ENCODE measurements at places on chromosomes 6 and 20.

GRCh38 chr6:95629551-95629950 lies 52.2 kb downstream of the MANEA start:
- no peak for DNase-seq

DNA sequence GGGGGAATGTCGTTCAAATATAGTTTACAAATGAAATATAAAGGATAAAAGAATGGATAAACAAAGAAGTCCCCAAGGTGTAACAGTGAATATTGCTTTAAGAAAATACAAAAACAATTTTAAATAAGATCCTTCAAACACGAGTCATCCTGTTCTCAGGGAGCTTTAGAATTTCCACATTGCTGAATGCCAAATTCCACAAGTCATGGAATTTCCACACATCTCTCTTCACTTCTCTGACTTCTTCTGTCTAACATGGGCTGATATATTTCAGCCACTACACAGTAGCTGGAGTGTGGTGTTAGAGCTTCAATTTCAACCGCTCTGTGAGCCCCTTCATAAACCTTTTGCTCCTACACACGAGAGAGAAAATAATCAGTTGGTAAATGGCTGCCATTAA lies 28.0 kb downstream of the IL22RA2 start:
- DNase-seq = no peak

DNA sequence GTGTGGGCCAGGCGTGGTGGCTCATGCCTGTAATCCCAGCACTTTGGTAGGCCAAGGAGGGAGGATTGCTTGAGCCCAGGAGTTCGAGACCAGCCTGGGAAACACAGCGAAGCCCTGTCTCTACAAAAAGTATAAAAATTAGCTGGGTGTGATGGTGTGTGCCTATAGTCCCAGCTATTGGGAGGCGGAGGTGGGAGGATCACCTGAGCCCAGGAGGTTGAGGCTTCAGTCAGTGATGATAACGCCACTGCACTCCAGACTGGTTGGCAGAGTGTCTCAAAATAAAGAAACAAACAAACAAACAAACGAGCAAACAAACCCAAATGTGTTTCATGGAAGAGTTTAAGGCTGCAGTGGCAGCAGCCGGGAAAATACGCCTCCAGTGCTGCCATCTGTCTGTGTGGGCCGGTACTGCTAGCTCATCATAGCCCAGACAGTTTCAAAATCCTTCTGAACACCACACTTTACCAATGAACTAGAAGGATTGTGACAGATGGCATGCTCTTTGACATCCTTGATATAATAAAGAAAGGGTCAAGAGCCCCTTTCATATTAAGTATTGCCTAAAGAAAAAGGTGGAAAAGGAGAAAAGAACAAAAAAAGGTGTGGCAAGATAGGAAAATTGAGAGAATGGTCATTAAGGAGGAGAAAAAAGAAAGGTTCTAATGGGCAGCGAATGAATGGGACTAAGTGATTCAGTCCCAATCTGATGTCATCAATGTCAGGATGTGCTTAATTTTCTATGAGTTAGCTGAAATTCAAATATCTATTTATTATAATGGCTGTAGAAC lies 298.6 kb downstream of the SYNE1 start:
- peak; percentile 52 for DNase-seq

- no peak for DNase-seq
These were observed 60.6 kb downstream of the ADNP start for GRCh38 chr20:50870561-50871161.

GRCh38 chr20:2346188-2346587 lies 34.5 kb upstream of the TGM6 start:
- DNase-seq = no peak

GRCh38 chr6:162377735-162378134 lies 349.8 kb downstream of the PRKN start:
- no peak for DNase-seq

GRCh38 chr20:62924442-62925075 lies 1.7 kb downstream of the DIDO1 start:
- DNase-seq = peak; percentile 39

GRCh38 chr20:21514553-21515251 lies 838 bp upstream of the NKX2-2 start:
- DNase-seq = no peak

DNA sequence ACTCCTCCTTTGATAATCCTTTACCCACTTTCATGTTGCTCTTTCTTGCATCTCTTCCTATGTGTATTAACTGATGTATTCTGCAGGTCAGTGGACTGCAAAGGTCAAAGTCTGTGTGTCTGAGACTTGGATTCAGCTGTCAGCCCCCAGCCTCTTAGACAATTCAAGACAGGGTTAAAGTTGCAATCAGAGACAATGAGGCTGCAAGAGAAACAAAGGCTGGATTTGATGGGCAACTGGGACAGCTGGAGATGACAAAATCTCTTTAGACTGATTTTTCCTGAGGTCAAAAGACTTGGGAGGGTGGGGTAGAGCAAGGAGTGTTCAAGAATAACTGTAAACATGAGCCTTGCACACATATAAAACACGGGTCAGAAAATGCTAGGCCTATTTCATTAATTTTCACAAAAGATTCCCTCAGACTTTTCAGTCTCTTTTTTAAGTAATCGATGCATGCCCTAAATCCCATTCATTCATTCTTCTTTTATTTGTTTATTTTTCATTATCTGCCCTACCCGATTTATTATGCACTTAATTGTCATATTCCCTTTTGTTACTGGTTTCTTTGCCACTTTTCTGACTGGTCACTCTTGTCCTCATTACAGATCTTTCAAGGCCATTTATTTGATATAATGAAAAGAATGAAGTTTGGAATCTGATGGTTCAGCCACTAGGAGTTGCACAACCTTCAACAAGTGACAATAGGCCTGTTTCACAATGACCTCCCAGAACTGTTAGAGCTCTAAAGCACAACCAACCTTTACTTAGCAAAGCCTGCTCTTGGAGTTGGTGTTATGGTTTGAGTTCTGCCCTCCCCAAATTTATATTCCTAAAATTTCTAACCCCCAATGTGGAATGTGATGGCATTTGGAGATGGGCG lies 33.8 kb upstream of the AKAP12 start:
- DNase-seq = peak; percentile 33

- DNase-seq = no peak
These were observed 141.7 kb downstream of the RFX6 start for GRCh38 chr6:117018771-117019170.

GRCh38 chr6:3273707-3274521 lies 15.2 kb downstream of the PSMG4 start:
- no peak for DNase-seq

- no peak for DNase-seq
These were observed 339.0 kb downstream of the NRN1 start for GRCh38 chr6:5667737-5668136.

DNA sequence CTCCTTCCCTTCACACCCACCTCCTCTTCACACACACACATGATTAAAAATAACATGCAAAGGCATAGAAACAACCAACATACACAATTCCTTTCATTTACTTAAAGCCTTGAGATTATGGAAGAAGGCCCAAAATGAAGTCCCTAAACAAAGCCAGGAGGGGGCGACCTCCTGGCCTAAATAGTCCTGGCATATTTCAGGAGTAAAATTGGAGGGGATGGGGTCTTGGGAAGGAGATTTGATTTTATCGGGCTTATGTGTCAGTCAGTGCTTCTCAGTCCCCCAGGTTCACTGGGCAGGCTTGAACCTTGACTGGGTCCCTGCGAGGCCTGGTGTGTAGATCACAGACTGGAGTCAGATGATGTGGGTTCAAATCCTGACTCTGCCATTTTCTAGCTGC lies 266.4 kb downstream of the SAMD5 start:
- DNase-seq = no peak

GRCh38 chr20:33566781-33567603 lies 77.1 kb downstream of the CBFA2T2 start:
- DNase-seq = no peak

- DNase-seq = no peak
These were observed 4.3 kb downstream of the PSMG4 start for GRCh38 chr6:3263096-3263495.

DNA sequence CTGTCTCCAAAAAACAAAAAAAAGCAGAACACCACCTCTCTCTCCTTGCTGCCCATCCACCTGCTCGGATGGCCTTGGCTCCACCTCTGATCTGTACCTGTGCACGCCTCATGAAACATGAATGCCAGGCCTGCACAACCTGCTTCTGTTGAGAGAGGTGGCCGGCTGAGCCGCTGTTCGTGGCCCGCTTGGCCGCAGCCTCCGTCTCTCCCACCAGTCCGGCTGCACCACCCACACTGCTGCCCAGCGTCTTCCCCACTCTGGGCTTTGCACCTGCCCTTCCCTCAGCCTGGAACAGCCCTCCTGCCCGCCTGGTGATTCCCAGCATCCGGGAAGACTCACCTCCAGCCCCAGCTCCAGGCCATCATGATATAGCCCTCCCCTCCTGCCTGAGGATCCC lies 12.2 kb upstream of the ZBTB46 start:
- DNase-seq = no peak

DNA sequence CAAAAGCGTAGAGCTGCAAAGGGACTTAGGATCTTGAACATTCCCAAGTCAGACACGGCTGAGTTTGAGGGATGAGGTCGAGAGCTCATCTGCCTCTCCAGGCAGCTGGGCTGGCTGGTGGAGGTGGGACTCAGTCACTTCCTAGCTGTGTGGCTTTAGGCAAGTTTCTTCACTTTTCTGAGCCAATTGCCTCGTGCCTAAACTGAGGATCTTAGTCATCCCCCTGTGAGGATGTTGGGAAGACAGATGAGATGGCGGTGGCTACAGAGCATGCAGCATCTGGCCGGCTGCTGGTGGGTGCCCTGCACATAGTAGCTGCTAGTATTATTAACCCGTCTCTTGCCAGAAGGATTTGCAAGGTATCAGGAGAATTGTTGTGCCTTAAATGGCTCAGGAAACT lies 27.5 kb downstream of the TFAP2C start:
- no peak for DNase-seq

DNA sequence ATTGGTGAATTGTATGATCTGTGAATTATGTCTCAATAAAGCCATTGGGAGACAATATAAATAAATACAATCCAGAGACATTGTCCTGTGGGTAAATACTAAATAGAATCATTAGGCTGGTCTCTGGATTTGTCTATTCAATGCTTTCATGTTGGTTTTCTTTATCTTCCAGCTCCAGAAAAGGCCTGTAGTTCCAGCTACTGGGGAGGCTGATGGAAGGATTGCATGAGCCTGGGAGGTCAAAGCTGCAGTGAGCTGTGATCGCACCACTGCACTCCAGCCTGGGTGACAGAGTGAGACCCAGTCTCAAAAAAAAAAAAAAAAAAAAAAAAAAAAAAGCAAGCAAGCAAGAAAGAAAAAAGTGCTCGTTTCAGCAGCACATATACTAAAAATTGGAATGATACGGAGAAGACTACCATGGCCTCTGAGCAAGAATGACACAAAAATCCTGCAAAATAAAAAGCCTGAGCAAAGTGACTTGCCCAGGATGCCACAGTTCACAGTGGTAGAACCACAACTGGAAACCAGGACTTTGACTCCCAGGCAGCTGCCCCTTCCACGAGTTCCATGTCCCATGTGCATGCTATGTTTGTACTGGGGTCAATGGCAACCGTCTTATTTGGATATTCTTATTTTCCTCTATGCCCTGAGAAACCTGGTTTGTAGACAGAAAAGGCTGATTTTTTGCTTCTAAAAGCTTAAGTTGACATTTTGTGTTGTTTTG lies 33.6 kb upstream of the GMPR start:
- DNase-seq = no peak

- no peak for DNase-seq
These were observed 257.8 kb downstream of the RNGTT start for GRCh38 chr6:88705601-88706000.

- DNase-seq = no peak
These were observed 11.7 kb downstream of the OSER1 start for GRCh38 chr20:44198872-44199271.

DNA sequence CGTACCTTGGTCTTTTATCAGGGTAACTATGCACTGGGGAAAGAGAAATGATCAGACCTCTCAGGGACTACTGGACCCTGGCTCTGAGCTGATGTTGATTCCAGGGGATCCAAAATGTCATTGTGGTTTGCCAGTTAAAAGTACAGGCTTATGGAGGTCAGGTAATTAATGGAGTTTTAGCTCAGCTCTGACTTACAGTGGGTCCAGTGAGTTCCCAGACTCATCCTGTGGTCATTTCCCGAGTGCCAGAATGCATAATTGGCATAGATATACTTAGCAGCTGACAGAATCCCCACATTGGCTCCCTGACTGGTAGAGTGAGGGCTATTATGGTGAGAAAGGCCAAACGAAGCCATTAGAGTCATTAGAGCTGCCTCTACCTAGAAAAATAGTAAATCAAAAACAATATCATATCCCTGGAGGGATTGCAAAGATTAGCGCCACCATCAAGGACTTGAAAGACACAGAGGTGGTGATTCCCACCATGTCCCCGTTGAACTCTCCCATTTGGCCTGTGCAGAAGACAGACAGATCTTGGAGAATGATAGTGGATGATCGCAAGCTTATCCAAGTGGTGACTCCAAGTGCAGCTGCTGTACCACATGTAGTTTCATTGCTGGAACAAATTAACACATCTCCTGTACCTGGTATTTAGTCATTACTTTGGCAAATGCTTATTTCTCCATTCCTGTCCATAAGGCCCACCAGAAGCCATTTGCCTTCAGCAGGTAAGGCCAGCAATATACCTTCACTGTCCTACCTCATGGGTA lies 152.4 kb downstream of the THBS2 start:
- DNase-seq = no peak

DNA sequence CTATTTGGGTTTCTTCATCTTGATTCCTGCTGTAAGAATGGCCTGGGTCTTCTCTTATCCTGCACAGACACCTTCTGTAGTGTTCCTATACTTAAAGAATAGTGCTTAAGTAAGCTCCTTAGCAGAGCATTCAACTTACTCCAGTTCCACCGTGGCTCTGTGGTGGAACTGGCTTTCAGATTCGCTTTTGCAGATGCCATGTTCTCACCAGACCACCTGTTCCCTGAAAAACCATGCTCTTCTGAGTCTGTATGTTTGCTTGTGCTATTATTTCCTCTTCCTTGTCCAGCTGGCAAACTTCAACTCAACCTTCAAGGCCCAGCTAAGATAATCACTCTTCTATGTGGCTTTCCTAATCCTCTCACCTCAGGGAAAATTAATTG lies 4.9 kb downstream of the ELMO2 start:
- no peak for DNase-seq

DNA sequence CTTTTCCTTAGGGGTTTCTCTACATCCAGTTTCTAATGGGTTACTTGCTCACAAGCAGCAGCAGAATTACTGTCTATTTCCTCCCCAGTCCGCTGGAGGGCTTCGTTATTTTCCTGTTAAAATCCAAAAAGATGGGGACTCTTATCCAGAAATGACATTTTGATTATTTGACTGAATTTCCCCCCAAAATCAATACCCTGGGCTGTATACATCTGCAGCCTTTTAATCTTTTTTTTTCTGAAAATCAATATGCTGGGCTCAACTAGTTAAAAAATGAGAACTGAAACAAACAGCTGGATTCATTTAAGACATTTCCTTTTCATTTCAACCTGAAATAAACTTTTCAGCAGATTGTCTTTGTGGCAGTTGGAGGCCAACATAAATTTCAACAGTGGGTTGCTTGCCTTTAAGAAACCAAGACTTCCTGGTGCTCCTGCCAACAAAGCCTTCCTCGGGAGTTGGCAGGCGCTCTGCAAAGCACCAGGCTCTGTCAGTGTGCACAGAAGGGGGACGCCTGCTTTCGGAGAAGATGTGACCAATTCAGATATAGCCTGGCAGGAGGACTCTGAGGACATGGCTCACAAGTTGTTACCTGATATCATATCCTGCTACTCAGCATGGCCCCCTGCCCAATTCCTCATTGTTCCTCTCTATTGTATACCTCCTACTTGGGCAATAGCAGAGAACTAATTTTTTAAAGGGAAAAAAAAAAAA lies 204.7 kb upstream of the ARG1 start:
- no peak for DNase-seq
